ENCODE measurements at places on chromosomes 4 and X. TPM values are rescaled to one million over a fixed set of nuclear protein-coding genes. Genes with fewer than 3 reads are reported as not detected.

Gene TCP11X2
- total RNA-seq = not detected

Gene RADX
- total RNA-seq = not detected

Gene ARMCX4
- total RNA-seq = 5.8 TPM

Gene MSL3
- total RNA-seq = 32.2 TPM

Gene UGT2B15
- total RNA-seq = not detected

Gene KLHL2
- 26.3 TPM for total RNA-seq

Gene IL21
- total RNA-seq = not detected

Gene TKTL2
- not detected for total RNA-seq

Gene PIR
- total RNA-seq = 66.4 TPM

Gene SLC16A2
- 1.9 TPM for total RNA-seq

Gene ZMAT1
- 1.6 TPM for total RNA-seq

Gene PPA2
- total RNA-seq = 99.7 TPM

Gene GRIA3
- 0.53 TPM for total RNA-seq

Gene HS6ST2
- total RNA-seq = 0.82 TPM

Gene CITED1
- not detected for total RNA-seq

Gene RNF212
- 0.29 TPM for total RNA-seq

Gene F8A1
- 21.4 TPM for total RNA-seq

Gene PPP4R3C
- not detected for total RNA-seq

Measured in glomerular endothelial cell (primary cell).